Stimulated activated CD8-positive, alpha-beta memory T cell treated with anti-CD3 and anti-CD28 coated beads, Interleukin-2, amount 100 ng/mL, for 1 hour (primary cell): ENCODE measurements at places on chromosomes 1 and 21.

- no peak for DNase-seq
Measured at GRCh38 chr1:112507921-112508277, 866 bp upstream of the WNT2B start.

DNA sequence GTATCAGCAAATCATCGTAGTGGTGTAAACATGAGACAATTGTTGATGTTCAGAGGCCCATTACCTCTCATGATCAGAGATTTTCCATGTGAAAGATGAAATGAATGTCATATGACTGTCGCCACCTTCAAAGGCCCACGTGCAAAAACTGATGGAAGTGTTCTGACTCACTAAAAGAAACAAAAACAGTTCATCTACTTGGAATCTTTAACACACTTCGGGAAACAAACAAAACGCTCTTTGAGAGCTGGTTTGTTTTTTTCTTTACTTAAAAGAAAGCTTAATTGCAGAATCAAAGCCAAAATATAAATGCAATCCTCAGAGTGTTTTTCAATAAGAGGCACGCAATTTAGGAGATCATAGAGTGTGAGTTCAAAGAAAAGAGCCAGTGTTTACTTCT is 100.8 kb downstream of the PLPPR4 start:
- no peak for DNase-seq

DNA sequence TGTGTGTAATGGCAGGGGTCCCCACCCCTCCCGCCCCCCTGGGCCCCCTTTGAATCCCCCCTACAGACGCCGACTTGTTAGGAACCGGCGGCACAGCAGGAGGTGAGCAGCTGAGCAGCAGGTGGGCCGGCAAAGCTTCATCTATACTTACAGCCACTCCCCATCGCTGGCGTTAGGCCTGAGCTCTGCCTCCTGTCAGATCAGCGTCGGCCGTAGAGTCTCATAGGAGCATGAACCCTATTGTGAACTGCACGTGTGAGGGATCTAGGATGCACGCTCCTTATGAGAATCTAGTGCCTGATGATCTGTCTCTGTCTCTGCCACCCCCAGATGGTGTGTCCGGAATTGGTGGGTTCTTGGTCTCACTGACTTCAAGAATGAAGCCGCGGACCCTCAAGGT is 14.9 kb upstream of the VPS26C start:
- DNase-seq, result no peak

DNA sequence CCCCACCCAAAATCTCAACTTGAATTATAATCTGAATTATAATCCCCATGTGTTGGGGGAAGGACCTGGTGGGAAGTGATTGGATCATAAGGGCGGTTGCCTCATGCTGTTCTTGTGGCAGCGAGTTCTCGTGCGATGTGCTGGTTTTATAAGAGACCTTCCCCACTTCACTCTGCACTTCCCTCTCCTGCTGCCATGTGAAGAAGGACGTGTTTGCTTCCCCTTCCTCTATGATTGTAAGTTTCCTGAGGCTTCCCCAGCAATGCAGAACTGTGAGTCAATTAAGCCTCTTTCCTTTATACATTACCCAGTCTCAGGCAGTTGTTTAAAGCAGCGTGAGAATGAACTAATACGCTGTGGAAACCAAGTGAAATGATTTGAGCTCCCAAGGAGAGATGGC is 48.0 kb upstream of the SOD1 start:
- DNase-seq, result no peak

- DNase-seq, result no peak
Measured at GRCh38 chr1:204507317-204508105, 8.7 kb upstream of the MDM4 start.

DNA sequence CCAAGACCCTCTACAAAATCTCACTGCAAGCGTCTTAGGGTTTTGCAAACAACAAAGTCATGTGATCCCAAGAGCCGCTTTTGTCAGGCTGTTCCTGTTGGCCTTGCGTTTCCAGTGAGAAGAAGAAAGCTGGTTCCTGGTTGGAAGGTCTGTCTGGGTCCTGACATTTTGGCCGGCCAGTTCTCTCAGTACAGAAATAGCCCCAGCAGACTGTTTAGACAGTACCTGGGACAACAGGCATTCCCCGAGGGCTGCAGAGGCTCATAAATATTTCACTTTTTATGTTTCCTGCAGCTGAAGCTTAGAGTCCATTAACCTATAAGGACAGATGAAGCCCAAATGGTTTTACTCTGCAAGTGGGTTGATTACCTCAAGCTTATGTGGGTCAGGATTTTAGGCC is 8.6 kb downstream of the GPR137B start:
- no peak for DNase-seq

GRCh38 chr1:104906141-104906540 is 1156.4 kb downstream of the AMY1C start:
- DNase-seq, result no peak

GRCh38 chr1:31581821-31582810 is 5.8 kb downstream of the TINAGL1 start:
- no peak for DNase-seq

DNA sequence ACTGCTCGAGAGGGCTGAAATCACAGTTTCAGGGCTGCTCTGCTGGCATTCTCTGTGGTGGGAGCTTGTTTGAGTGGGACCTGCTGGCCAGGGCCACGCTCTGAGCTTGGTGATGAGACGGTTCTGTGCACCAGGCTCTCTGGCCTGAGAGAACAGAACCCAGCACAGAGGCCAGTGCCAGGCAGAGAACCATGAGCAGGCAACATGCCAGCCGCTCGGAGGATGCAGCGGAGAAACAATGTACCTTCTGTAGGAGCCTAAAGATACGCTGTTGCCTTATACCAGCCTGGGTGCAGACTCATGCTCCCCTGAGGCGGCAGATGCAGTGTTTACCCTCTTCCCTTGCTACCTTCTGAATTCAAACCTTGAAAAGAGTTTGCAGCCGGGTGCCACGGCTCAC is 10.0 kb downstream of the C2CD2 start:
- DNase-seq, result no peak

DNA sequence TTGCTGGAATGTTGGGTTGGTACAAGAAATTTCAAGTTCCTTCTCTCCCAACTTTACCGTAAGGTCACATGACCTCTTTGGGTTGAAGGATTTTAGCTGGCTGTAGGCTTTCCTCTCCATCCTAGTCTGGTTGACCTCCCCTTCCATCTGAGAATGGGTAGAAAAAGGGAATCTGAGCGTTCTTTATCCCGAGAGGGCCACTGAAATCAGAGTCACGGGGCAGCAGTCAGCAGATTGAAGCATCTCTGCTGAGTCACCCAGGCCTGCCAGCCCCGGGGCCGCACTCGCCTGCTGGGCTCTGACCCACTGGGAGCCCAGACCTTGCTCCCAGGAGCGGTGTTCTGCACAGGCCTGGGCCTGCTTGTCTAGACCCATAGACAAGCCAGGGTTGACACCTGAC is 31.0 kb downstream of the TMCC2 start:
- DNase-seq, result no peak

DNA sequence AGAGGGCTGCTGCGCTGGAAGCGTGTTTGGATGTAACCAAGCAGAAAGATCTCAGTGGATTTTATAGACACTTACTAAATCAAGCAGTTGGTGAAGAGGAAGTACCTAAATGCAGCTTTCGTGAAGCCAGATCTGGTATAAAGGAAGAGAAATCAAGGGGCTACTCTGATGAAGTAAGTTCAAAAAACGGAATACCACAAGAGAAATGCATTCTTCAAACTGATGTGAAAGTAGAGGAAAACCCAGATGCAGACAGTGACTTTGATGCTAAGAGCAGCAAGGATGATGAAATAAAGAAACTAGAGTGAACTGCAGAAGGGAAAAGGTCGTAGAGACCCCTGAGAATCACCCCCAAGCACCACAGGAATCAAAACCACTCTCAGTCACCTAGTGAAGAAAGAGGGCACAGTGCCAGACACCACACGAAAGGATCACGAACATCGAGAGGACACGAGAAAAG is 40.8 kb upstream of the NEXN start:
- no peak for DNase-seq

DNA sequence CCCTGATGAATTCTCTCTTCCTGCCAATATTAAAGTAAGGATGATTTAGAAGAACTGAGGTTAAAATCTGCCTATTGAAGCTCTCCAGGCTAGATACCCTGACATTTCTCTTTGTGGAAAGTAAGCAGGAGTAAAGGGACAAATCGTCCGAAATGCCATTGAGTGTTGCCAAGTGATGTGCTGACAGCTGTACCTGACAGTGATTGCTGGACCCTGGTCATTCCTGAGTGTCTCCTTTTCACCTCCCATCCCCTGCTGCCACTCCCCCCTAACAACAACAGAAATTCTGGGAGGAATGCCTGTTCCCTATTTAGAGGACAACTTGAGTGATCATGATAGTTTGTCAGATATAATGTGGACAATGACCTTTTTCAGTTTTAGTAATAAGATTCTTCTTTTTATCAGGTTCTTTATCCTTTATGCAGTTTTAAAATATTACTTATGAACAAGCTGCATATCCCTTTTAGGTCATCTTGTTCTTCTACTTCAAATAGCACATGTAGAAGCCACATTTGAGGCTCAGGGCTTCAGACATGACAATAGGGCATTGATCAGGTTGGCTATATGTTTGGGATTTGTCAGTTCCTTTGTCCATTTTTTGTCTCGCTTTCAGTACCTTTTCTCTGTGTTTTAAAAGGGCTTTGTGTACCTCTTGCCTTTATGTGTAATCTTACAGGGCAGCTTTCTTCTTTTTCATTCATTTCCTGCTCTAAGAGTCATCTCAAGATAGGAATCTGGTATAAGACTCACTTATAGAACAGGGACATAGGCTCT is 56.0 kb downstream of the ITSN1 start:
- no peak for DNase-seq

- no peak for DNase-seq
Measured at GRCh38 chr1:16321176-16321867, 31.0 kb downstream of the FBXO42 start.

DNA sequence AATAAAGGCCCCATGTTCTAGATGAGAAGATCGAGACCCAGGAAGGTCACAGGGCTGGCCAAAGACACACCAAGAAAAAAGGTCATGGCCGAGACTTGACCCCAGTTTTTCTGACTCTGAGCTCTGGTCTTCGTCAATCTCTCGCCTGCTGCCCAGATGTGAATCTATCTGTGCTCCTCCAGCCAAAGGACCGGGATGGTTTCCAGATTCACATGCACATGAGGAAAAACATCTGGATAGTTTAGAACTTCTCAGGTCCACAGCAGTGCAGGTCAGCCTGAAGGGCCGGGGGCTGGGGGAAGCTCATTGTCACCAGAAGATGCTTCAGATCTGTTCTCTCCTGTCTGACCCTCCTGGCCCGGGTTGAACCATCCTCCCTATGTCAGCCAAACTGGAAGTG is 49.0 kb downstream of the KCNN3 start:
- DNase-seq, result no peak

DNA sequence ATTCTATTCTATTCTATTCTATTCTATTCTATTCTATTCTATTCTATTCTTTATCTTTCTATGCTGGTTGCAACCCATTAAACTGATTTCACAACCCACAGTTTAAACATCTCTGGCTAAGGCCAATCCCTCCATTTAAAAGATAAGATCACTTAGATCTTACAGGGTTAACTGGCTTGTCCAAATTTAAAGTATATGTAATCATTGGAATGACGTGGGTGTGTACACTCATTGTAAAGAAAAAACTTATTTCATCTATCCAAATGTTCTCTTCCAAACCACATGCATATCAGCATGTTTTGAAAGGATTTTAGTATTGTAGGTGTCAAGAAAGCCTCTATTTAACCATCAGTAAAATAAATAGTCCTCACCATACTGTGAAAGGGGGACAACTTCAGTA is 299.6 kb upstream of the RUNX1 start:
- no peak for DNase-seq

DNA sequence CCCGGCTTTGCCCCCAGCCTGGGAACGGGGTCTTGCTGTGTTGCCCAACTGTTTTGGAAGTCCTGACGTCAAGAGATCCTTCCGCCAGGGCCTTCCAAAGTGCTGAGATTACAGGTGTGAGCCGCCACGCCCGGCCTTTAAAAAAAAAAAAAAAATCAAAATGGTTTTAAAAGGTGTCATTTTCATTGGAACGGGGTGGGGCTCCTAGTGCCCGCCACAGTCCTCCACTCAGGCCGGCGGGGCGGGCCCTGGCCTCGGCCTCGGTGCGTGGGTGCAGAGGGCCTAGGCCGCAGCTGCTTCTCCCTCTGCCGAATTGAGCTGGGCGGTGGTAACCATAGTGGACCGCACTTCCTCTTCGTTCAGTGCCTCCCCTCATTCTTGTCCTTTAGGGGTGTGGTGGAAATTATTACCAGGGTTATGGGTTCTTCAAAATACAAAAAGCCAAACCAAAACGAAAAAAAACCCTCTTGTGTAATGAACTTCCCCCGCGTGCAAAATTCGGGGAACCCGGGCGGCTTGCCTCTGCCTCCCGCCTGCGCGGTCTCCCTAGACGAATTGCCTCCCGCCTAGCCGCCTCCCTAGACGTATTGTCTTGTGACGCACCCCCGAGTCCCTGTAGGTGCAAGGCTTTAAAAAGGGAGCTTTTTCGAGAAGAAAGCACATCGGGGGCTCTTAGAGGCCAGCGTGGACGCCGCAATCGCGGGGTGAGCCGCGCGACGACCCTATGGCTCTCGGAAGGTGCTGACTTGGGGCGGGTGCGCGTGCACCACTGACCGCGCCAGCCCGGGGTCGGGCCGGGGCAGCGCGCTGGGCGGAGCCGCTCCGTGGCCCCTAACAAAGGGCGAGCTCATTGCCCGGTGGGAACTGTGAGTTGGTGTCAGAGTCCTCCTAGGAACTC is 10.5 kb upstream of the SPEN start:
- DNase-seq, result peak; percentile 34

- DNase-seq, result no peak
Measured at GRCh38 chr21:41610042-41610839, 102.3 kb upstream of the TMPRSS2 start.

DNA sequence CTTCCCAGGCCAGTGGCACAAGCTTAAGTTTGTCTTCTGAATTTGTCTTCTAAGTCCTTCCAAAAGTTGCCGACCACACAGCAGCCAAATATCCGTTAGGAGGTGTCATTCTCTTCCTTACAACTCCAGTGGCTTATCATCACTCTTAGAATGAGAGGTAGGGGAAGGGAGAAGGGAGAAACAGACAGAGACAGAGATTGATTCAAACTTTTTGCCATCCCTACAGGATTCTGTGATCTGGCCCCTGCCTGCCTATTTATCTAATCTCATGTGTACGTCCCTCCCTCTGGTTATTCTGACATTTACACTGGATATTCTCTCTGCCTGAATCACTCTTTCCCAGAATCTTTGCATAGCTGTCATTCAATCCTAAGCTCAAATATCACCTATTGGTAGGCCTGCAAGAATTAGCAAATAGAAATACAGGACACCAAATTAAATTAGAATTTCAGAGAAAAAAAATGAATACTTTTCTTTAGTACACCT is 488 bp upstream of the GNL2 start:
- no peak for DNase-seq

GRCh38 chr1:99758073-99758511 is 8.3 kb downstream of the FRRS1 start:
- DNase-seq, result no peak
